ENCODE measurements at places on chromosomes 7 and 10.

GRCh38 chr7:30941582-30942323 lies 22.0 kb upstream of the GHRHR start:
- no peak for DNase-seq

DNA sequence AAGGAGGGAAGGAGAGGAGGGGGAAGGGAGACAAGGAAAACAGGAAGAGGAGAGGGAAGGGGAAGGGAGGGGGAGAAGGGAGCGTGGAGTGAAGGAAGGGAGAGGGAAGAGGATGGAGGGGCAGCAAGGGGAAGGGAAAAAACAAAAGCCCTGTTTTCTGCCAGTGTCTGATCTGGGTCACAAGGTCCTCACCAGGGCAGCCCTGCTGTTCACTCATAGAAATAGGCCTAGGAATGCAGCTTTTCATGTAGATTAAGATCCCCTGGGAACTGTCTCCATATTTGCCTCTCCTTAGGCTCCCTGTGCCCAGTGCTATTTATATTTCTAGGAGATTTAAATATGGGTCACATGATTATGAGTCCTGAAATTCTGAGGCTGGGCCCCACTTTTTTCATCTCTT lies 790.7 kb downstream of the TNS3 start:
- no peak for DNase-seq

GRCh38 chr7:16721541-16721940 lies 32.0 kb upstream of the TSPAN13 start:
- DNase-seq, result no peak

DNA sequence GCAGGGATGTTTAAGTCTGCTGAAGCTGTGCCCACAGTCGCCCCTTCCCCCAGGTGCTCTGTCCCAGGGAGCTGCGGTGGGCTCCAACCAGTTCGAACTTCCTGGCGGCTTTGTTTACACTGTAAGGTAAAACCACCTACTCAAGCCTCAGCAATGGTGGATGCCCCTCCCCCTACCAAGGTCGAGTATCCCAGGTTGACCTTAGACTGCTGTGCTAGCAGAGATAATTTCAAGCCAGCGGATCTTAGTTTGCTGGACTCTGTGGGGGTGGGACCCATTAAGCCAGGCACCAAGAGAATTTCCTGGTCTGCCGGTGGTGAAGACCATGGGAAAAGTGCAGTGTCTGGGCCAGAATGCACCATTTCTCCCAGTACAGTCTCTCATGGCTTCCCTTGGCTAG lies 56.0 kb downstream of the CCDC7 start:
- DNase-seq, result no peak
